ENCODE measurements at places on chromosomes 16 and 17.
A peak's percentile ranks its signal among the peaks of the same experiment; 100 is the strongest.

- DNase-seq, result no peak
Observed at GRCh38 chr16:50628156-50628802, 52.8 kb downstream of the SNX20 start.

DNA sequence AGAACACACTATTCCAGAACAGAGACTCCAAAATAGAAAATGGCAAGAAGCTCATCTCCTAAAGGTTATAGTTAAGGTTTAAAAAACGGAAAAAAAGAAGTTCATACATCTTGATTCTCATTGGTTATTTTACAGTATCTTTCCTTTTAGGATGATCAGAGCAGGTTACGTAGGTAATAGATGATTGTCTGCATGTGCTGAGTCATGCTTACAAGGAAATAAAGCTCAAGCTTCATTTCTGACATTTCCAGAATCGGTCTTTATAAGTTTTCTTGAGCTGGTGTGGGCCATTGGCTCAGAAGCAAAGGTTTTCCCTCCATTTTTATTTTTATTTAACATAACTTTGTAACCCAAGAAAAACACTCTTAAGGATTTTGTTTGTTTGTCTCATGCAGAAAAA is 1030.3 kb upstream of the CDH8 start:
- DNase-seq, result no peak

- DNase-seq, result peak; percentile 12
Observed at GRCh38 chr17:4004517-4005295, 40.5 kb upstream of the ATP2A3 start.

DNA sequence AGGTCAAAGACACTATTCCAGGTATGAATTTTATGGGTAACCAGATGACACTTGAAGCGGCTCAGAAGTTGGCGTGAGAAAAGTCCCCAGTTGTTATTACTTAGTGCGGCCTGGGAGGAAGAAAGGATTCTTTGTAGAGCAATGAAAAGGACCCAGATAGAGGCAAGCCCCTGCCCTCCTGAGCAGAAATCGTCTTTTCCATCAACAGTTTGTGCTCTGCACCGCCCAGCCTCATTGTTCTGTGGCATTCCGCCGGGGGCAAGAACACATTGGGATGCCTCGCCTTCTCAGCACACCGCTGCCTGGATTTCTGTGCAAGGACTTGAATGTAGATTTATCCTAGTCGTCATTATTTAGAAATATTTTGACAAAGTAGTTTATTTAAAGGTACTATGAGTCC is 32.7 kb upstream of the CRHR1 start:
- DNase-seq, result no peak

DNA sequence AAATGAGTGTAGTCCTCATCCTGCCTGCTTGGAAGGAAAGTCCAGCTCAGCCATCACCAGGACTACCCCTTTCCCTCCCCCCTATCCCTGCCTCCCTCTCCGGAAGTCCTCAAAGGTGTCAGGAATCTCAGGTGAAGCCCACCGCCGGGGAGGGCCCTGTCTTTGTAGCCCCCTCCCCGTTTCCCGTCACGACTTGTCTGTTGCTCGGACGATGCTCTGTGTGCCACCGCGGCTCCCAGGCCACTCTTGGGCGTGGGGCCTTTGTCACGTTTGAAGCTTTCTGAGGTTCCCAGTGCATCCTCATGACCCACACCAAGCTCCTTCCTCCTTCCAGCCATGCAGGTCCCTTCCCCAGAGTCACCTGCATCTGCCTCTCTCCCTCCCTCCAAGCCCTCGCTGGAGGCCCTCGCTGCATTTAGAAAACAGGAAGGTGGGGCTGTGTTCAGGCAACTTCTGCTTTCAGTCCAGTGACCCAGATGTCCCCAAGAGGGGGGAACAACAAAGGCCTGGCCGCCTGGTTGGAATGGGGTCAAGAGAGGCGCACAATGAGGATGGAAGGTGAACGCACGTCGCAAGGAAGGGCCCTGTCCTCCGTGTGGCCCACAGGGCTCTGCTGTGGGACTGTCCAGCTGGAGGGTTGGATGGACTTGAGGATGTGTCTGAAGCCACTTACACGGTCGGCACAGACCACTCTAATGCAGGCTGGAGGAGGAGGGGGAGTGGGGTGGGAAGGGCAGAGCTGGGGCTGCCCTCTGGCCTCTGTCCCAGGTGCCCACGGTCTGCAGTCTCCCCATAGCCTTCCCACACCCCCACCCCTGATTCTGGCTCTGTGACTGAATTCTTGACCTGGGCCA is 59.9 kb downstream of the OR1D5 start:
- no peak for DNase-seq

DNA sequence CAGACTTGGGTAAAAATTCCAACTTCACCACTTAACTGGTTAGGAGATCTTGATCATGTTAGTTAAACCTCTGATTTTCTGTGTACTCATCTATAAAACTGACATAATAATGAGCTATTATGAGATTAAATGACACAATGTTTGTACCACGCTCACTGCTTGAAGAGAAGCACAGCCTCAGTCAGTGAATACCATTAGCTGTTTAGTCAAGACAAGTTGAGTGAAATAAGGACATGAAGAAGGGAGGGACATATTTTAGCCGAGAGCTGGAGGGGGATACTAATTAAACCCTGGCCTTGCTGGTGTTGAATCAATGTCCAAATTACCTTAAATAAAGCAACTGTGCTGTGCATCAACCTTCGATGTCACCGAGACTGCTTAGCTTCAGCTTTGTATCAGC is 105.1 kb upstream of the TOX3 start:
- DNase-seq, result no peak

- DNase-seq, result peak; percentile 8
Observed at GRCh38 chr16:72357910-72358309, 186.0 kb upstream of the PMFBP1 start.

- no peak for DNase-seq
Observed at GRCh38 chr16:56029026-56029425, 153.9 kb upstream of the CES5A start.

GRCh38 chr17:12037970-12038369 is 17.3 kb downstream of the MAP2K4 start:
- DNase-seq, result no peak

- DNase-seq, result peak; percentile 42
Observed at GRCh38 chr17:1398931-1399678, 917 bp downstream of the YWHAE start.

- no peak for DNase-seq
Observed at GRCh38 chr16:28003923-28004322, 59.6 kb downstream of the GSG1L start.

DNA sequence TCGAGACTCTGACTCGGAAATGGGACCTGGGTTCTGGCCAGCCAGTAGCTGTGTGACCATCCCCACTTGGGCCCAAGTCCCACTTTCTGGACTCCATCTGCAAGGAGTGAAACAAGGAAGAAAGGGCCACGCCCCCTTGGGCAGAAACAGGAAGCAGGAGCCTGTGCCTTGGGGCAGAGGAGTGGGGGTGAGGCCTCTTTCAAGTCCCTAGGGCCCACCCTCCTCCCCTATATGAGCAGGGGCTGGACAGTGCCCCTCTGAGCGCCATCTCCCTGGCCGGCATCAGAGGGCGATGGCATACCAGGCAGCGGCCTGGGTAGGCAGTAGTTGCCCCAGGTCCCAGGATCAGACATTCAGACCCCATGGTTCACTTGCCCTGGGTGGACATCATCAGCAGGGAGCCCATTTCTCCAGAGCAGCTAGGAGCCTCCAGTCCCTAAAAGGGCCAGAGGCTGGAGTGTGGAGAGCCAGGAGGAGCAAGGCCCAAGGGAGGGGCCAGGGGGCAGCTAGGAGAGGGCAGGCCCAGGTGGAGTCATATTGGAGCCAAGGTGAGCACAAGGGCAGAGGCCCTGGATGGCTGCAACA is 7.1 kb downstream of the BCAR1 start:
- DNase-seq, result peak; percentile 66

- no peak for DNase-seq
Observed at GRCh38 chr17:50364715-50365114, 8.3 kb downstream of the MRPL27 start.

GRCh38 chr17:65171752-65172151 is 34.6 kb downstream of the RGS9 start:
- DNase-seq, result no peak

GRCh38 chr17:16968786-16969185 is 3.1 kb downstream of the TNFRSF13B start:
- DNase-seq, result no peak

- DNase-seq, result no peak
Observed at GRCh38 chr16:28905800-28906372, 19.2 kb downstream of the RABEP2 start.

- no peak for DNase-seq
Observed at GRCh38 chr16:50272111-50272571, 5.8 kb downstream of the ADCY7 start.
